ENCODE measurements at places on chromosomes 1 and 21.

GRCh38 chr1:23592209-23592892 lies 33.0 kb upstream of the ID3 start:
- no peak for DNase-seq

GRCh38 chr21:24310788-24311187 lies 1296.5 kb downstream of the MRPL39 start:
- no peak for DNase-seq

DNA sequence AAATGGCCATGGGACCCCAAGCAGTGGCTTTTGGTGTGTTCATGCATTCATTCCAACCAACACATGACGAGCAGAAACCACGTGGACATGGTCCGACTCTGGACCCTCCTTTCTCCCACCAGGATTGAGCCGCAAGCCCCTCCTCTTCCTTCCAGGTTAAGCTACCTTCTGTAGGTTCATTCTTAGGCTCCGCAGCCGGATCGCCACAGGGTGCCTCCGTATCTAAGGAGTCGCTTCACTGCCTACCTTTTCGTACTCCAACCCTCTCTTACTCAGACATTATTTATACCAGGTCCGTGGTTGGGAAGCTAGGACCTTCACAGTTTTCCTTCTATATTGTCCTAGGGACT lies 63.6 kb downstream of the RHBG start:
- DNase-seq: no peak

DNA sequence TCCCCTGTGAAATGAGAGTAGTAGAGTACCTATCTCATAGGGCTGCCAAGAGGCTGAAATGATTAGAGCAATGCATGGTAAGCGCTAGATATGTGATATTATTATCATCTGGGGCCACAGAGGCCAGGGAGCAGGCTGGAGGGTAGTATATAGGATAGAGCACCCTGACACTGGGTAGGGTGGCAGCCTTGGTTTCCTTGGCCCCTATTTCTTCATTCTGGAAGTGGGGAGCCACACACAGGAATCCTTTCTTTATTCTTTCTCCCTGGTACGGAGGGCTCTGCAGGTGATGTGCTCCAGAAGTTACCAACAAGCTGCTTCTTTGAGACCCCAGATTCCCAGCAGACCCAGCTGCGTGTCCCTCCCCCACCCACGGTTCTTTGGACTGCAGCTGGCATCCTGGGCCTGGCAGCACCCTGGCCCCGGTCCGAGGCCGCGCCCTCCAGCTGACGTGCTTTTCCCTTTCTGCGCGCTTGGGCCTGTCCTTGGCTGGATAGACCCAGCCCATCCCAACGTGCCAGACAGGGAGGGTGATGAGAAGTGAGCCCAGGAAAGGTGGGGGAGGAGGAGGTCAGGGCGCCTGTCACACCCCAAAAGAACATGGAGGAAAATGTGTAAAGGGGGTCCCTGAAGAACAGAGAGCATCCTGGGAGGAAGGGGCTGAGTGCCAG lies 18.2 kb downstream of the INAVA start:
- no peak for DNase-seq

DNA sequence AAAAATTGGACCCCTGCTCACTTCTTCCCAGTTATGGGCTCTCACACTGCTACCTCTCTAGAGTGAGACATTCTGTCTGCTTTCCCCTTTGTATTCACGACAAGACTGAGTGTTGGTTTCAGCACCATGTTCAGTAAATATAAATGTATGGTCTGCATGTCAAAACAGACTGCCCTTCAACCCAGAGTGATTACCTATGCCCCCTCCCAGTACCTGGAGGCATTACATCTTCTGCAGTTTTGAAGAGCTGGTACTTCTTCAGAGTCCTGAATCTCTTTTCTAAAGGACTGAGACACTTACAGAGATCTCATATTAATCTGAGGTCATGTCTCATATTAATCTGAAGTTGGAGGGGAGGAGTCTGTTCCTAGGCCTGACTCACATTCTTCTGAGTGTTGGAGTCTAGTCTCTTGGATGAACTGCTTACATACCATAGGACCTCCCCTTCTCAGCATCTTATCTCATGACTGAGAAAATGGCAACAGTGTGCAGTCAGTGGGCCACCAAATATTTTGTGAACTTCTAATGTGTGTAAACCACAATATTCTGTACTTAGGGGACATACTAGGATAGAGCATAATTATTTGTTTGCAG lies 80.3 kb downstream of the RGL1 start:
- DNase-seq: no peak

DNA sequence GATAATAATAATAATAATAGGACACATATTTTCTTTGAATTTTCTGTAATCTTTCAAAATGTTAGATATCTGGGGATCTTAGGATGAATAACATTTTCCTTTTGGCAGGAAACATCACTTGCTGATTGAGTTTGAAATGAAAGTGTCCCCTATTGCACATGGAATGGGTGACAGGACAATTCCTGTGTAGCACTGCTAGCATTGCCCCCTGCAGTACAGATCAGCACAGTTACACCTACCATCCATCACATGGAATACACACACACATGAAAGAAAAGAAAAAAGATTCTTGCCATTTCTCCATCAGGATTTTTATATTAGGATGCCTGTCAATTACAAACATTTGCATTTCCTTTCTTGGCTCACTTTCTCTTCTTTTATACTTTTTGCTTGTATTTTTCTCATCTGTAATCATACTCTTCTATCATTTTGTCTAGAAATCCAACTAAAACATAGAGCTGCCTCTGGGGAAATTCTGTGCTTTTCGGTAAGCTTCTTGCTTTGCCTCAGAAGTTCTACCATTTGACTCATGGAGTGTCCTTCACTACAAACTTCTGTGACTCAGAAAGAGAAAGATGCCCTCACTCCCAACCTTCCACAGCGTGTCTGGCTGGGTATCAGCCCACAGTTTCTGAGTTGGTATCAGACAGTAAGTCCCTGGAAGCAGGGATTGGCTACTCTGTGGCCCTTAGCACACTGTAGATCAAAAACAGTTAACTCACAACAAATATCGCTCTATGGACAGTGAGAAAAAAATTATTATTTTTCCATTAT lies 641.2 kb downstream of the PTPRC start:
- DNase-seq: no peak

DNA sequence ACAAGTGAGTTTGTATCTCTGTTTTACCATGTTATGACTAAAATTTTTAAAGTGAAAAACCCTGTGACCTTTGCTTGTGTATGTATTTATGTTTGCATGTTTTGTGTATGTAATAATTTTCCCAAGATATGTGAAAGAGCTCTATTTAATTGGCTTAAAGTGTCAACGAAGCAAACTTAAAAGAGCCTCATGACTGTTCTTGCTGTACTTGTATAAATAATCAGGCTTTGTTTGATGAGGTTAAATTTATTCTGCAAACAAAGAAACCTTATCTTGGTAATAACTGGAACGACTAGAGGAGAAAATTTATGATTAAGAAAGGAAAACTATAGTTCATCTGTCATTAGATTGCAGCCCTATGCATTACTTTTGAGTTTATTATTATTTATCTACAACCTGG lies 6.6 kb downstream of the GBP7 start:
- no peak for DNase-seq

- DNase-seq: peak; percentile 74
Observed at GRCh38 chr1:180954005-180954800, 41.5 kb downstream of the KIAA1614 start.

DNA sequence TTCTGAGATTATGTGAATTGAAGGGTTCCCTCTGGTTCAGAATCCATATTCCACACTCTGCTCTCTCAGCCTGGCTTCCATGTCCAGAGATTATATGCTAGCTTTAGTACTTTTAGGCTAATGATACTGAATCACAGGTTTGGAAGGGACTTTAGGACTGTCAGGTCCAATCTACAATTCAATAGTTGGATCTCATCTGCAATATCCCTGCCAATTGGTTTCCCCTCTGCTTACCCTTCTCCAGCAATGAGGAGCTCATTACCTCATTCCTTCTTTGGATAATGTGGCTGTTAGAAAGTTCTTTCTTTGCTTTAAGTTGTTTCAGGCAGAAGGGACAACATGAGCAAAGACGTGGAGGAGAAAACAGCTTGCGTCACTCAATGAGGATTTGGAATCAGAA lies 245.3 kb downstream of the PLPP3 start:
- no peak for DNase-seq

GRCh38 chr1:2311184-2312032 lies 79.9 kb downstream of the MORN1 start:
- DNase-seq: peak; percentile 65

DNA sequence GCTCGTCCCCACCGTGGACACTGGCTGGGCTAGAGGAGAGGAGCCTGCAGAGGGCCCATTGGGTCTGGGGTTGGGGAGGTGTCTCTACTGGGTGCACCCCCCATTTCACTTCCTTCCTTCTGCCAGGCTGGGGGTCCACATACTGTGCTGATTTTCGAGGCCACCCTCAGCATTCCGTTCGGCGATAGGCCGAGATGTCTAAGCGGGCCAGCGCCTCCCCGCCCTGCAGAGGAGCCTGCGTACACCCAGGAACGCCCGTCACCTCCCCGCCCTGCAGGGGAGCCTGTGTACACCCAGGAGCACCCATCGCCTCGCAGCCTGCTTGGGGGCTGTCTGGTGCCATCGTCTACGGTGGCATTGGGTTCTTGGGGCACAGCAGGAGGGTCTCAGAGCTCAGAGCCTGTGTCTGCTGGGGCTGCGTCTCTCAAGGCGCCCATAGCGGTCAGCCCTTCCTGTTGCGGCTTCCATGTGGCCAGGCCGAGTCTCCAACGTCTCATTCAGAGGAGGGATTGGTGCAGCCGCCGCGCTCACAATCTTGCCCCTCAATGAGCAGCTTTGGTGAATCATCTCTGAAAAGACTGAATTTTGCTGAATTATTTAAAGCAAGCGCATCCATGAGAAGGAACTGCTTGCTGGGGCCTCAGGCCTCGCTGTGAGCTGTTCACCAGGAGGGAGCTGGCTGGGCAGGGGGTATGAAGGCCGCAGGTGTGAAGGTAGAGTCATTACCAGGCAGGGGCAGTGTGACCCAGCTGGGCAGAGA lies 30.7 kb upstream of the AGPAT3 start:
- no peak for DNase-seq

GRCh38 chr1:59272507-59272906 lies 24.4 kb upstream of the FGGY start:
- no peak for DNase-seq

- DNase-seq: no peak
Observed at GRCh38 chr1:196546272-196547111, 61.7 kb downstream of the KCNT2 start.

- DNase-seq: no peak
Observed at GRCh38 chr21:37001441-37001840, 5.1 kb upstream of the RIPPLY3 start.

DNA sequence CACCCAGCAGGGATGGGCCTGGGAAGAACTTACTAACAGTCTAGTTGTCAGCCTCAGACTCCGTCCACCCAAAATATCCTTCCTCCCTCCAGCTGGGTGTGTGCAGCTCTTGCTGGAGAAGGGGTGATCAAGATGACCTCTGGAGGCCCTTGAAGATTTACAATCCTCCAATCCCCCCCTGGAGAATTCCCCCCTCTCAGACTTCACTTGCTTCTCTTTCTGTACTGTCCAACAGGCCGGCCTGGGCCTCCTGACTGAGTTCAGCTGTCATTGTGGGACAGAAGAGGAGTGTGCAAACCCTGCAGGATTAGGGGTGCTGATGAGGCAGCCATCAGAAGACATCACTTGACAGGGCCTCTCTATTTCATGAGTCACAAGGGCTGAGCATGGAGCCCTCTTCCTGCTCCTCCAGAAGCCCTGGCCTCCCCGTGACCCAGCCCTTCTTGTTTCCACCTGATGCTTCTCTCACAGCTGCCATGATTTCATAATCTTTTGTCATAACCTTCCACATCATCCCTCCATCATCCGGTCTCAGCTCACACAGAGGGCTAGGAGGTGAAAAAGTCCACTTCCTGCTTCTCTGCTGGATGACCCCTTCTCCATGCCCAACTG lies 17.5 kb upstream of the IGFN1 start:
- DNase-seq: no peak

DNA sequence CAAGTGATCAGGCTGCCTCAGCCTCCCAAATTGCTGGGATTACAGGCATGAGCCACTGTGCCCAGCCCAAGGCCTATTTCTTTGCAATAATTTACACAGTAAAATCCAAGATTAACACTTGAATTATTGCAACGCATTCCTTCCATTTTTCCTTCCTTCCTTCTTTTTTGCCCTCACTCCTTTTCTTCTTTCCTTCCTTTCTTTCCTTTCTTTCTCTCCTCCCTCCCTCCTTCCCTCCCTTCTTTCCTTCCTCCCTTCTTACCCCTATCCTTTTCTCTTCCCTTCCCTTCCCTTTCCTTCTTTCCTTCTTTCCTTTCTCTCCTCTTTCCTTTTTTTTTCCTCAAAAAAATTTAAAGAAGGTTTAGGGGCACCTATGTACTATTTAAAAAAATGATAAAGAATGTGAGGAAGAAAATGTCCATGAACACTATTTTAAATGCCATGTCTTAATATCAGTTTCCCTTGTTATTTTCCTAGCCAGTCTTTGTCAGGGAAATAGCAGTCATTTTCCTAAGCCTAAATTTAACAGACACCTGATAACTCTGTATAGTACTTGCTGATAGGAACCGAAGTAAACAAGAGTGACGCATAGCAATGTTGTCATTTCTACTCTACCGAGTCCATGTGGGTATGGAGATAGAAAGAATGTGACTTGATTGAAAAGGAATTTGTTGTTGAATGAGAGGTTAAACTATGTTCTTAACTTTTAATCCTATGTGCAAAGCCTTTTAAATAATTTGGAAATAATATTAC lies 79.8 kb upstream of the HMCN1 start:
- DNase-seq: no peak

DNA sequence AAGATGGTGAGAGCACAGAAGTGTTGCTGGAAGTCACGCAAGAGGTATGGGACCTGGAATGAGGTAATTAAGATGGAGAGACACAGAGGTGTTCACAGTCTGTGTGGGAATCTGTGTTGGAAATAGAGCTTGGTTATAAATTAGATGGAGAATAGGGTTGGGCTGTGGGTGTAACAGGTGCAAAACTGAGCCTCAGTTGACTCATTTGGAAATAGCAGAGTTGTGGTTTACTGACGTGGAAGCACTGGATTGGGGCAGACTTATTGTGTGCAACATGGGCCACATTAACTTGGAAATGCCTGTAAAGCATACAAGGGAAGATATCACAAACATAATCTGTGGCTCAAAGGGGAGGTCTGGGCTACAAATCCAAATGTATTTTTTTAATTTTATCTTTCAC lies 13.0 kb downstream of the CAMSAP2 start:
- DNase-seq: peak; percentile 12

- no peak for DNase-seq
Observed at GRCh38 chr1:114803001-114803400, 22.5 kb upstream of the SIKE1 start.

Data from activated naive CD4-positive, alpha-beta T cell treated with Interleukin-2 at 50 U/mL for 16 hours (primary cell).